ENCODE measurements at places on chromosomes 16 and 17.
A peak's percentile ranks its signal among the peaks of the same experiment; 100 is the strongest.

DNA sequence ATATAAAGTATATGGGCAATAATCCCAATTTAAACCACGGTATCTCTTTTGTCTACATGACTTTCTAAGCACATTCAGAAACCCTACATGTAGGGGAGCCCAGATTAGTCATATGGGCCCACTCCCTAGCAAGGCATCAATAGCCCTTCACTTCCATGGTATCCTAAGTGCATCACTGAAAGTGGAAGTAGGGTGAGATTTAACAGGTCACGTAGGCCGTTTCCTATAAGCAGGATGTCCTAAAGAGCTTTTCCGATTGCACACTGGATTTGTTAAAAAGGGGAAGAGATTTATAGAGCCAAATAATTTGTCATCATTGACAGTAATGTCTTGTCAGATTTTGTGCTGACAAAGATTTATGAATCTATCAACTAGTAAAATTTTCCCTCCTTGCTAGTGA, 39.0 kb downstream of the CA4 start:
- DNase-seq = no peak

DNA sequence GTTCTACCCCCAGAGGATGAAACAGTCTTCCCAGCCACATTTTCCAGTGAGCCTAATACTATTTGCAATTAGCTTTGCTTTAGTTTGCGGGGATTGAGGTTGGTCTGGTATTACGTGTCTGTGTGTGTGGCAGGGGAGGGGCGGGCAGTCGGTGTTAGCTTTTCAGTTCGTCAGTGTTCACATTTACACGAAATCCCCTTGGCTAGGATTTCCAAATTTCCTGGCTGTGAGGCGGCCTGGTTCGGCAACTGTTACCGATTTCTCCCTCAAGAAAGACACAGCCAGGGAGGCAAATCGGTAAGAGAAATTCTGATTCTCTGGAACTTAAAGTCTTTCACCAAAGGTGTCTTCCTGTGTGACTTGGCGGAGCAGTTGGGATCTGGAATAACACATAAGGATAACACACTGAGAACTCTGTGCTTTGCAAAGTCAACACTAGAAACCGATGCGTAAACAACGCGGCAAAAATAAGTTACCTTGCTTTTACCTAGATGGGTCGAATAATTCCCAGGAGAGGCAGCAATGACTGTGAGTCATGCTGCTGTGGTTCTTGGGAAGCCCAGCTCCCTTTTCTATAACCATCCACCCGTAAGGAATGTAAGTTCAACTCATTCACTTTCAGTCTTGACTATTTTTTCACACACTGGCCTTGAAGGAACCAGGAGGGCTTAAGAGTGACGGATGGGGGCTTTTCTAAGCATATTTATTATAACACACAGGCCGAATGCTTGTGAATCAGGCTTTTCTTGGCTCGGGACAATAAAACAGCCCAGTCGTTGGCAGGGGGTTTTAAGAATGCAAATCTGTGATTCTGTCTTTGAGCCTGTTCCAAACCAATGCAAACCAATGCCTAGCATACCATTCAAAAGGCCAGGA, 24.2 kb downstream of the GPRC5B start:
- no peak for DNase-seq

GRCh38 chr17:11885051-11885450, 112.2 kb downstream of the ZNF18 start:
- no peak for DNase-seq

- DNase-seq = no peak
Observed at GRCh38 chr17:38653230-38653629, 21.5 kb downstream of the EPOP start.

DNA sequence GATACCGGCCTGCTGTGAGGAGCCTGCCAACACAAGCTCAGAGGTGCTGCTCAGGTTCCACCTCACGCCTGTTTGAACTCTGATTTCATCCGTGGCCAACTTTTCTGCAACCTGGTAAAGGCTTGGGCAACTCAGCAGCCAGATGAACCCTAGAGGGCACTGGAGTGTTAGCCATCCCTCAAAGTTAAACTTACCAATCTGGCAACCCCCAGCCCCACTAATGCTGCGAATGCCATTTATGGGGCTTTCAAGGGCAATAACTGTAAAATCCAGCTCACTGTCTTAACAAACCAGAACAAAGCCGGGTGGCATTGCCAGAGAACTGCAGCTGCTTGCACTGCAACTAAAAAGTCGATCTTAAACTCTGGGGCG, 105.5 kb downstream of the AXIN2 start:
- peak; percentile 34 for DNase-seq

DNA sequence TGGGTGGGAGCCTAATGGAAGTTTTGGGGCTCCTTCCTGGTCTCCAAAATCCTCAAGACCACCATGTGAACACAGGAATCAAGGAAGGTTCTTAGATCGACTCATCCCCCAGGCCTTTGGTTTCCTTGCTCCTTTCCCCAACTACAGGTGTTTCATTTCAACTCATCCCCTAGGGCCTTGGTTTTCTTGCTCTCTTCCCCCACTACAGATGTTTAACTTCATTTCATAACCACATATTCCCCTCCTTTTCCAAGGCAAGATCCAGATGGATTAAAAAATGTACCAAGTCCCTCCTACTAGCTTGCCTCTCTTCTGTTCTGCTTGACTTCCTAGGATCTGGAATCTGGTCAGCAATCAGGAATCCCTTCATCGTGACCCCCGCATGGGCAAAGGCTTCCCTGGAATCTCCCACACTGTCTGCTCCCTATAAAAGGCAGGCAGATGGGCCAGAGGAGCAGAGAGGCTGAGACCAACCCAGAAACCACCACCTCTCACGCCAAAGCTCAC, at the start of gene CCL11:
CCL11 (plus strand) TSS at position 457 of the 507 bp plus-strand sequence. CDS start 67 bp downstream, outside the sequence.
- no peak for DNase-seq

DNA sequence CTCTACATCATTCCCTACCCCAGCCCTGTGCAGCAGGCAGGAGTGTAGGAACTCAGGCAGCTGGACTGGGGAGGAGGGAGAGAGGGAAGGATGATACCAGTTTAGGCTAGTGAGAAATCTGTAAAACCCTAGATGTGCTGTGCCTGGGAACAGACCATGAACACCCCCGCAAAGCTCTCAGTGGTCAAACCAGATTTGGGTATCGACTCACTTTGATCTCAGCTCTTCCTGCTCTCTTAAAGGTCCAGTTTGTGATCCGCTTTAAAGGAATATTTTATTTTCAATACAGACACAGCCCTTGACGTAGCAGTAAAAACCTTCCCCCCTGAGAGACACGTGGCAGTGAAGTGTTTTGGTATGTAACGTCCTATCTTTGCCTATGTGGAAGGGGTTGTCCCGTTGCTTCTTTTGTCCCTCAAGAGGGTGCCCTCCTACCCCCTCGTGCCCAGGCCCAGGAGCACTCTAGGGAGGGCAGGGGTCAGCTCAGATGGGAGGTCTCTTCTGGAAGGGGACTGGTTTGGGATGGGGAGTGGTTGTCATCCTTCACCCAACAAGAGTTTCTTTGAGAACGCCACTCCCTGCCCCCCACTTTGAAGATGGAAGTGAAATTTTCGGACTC, 19.3 kb upstream of the TBX2 start:
- DNase-seq = no peak

DNA sequence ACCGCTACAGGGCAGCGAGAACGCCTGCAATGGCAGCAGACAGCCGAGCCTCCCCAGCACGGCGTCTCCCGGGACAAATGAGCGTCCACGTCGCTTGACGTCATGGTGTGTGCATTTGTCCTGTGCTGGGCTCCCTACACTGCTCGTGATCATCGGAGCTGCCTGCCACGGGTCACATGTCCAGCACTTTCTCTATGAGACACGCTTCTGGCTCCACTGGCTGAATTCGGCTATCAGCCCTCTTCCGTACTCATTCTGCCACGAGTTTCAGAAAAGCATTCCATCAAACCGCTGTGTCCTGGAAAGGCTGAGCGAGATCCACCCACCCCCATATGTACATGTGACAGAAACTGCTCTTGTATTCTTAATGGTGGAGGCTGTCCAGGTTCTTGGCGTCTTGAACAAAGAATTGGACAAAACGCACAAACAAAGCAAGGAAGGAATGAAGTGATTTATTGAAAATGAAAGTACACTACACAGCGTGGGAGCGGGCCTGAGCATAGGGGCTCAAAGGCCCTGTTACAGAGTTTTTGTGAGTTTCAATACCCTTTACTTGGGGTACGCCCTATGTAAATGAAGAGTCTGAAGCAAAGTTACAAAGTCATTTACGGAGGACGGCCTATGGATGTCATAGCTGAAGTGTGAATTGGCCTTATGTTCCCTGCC, 28.5 kb upstream of the SHCBP1 start:
- DNase-seq = no peak

GRCh38 chr16:66588981-66589713, 9.9 kb downstream of the CMTM2 start:
- DNase-seq = peak; percentile 78

DNA sequence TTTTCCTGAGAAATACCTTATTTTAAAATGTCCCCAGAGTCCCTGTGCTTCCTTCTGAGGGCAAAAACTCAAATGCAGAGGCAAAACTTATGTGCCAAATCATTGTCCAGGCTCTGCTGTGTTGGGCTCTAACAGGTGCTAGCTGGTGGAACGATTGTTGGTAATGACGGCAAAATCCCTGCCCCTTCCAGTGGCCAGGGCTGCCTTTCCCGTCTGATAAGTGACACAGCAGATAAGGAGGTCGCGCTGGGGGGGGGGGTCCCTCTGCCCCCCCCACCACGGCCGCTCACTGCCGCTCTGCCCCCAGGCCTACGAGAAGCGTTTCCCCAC, 29.1 kb downstream of the SEC14L5 start:
- no peak for DNase-seq

GRCh38 chr16:71297341-71297634, 8.1 kb upstream of the CMTR2 start:
- no peak for DNase-seq

- DNase-seq = no peak
Observed at GRCh38 chr16:78307824-78308528, 208.5 kb downstream of the WWOX start.

DNA sequence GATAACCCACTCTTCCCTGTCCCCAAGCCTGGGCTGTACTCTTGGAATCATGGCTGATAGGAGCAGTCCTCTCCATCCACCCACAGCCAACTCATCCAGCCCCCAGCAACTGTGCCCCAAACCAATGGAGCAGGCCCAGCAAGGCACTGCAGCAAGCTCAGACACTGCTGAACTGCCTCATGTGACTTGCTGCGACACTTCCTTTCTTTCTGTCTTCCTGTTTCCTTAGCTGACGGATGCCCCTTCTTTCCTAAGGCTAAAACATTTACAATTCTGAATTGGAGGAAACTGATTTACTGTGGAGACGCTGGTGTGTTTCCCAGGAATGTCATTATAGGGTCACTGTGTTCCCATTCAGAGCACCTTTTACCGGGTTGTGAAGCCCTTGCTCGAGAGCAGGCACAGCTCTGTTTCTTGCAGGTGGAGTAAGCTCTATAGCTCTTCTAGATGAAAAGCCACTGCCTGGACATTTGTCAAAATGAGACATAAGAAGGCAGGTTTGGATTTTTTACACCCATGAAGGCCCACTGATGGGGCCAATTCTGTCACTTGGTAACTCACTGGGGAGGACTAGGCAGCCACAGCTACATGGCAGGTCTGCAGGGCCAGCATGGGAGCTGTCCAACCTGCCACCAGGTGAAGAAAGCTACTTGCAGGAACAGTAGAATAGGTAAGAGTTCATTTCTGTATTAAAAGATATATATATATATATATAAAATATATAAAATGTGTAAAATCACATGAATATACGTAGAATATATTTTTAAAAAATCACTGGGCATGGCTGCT, 27.4 kb downstream of the TMEM11 start:
- no peak for DNase-seq

DNA sequence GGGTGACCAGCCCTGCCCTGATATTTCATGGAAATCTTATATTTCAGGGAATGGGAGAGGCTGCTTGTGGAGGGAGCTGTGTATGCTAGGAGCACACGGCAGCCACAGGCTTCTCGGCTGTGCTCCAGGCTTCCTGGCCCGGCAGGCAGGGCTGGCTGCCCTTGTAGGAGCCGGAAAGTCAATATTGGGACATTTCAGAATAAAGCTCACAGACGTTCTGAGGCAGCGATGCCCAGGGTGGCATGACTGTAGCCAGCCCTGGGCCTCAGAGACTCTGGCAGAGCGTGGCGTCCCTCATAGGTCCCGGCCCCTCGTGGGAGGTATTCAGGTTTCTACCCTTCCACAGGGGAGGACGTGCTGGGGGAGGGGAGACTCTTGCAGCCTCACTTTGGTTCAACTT, 65.7 kb downstream of the BANP start:
- no peak for DNase-seq

- no peak for DNase-seq
Observed at GRCh38 chr17:49691677-49692191, 13.8 kb upstream of the SPOP start.

DNA sequence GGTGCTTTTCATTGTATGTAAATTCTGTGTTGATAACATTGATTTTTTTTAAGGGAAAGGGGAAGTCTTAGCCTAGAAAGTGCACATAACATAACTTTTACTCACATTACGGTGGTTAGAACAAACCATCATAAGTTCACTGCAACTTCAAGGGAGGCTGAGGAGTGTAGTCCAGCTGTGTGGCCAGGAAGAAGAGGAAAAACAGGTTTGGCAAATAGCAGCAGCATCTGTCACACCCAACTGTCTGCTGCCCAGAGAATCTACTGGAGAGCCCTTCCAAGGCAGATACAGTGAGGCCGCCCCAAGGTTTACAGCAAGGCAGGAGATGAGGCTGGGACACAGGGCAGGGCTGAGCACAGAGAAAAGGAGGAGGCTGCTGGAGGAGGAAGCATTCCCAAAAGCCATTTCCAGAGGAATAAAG, 60.6 kb downstream of the AIPL1 start:
- DNase-seq = no peak

Data from CD4-positive, alpha-beta T cell treated with Interleukin-4 for 1 hour (primary cell).